Ecto neural progenitor cell (in vitro differentiated cells): ENCODE measurements at places on chromosomes 3 and 15.

DNA sequence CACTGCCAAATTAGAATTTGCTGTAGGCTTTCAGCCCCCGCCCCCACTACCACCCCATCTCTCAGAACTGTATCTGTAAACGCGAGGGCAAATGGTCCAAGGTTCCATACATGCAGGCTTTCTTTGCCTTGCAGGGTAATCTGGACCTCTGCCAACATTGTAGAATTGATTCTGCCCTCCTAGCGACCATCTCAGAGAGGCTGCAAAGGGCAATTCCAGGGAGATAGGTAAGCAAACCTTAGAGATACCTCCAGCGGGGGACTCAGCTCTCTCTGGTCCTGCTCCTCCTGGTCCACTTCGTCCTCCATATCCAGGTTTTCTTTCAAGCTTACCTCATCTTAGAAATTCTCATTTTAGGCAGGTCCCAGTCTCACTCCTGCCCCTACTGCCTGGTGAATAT, 64.4 kb downstream of the SLMAP start:
- DNase-seq, result no peak

DNA sequence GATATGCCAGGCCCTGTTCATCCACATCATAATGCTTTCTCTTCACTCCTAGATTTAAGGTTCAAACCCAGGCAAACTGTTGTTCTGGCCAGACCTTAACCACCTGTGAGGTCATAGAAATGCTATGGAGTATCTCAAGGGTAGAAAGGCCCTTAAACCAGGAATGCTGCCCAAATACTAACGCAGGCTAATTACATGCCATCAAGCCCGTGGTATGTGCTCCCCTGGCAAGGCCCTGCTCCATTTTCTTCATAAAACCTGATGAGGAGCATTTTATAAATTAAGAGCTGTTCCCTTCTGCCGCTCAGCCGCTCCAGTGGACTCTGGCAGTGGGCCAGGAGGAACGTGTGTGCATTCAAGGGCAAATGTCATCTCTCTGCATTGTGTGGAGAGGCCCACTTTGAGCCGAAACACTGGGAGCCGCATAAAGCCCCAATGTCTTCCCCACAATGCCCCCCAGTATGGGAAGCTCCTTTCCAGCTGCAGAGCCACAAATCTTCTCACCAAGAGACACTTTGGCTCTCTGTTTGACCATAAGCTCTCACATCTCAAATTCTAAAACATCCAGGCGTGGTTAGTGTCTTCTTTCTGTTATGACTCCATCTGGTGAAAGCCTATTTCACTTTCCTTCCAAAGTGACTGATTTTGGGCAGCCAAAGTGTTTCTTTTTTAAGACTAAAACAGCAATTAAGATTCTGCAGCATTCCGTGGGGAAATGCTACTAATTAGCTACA, 210.8 kb upstream of the NR2E3 start:
- DNase-seq, result no peak

DNA sequence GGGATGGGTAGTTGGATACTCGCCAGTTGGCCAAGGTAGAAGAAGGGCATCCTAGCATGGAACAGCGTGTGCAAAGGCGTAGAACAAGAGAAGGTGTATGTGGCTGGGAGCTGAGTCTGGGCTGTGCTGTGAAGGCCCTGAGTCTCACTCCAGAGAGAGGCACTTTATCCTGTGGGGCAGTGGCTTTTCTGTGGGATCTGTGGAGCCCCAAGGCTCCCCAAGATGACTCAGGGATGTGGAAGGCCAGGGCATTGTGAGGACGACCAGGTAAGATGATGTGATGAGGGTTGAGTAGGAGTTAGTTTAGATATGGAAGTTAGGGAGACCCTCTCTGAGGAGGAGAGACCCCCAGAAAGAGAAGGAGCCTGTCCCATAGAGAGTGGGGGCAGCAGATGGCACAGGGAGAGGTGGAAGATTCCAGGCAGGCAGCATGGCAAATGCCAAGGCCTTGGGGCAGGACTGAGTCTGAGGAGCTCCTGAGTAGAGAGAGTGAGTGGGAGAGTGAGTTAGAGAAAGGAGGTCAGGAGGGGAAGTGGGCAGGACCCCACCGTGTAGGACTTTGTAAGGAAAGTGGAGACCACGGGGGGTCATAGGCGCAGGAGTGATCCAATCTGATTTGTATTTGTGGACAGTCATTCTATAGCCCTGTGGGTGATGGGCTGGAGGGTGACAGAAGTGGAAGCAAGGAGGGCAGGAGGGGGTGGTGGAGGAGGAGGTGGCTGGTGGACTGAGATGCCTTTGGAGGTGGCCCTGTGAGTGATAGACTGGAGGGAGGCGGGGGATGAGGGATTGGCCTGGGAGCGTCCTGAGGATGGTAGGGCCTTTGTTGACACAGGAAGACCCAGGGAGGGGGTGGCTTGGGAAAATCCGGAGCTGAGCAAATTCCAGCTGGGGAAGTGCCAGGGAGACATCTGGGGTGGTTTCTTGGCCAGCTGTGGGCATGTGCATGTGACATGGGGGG, 50.3 kb downstream of the FBLN2 start:
- no peak for DNase-seq

GRCh38 chr15:68209735-68210408, 4.7 kb upstream of the CALML4 start:
- DNase-seq, result no peak

DNA sequence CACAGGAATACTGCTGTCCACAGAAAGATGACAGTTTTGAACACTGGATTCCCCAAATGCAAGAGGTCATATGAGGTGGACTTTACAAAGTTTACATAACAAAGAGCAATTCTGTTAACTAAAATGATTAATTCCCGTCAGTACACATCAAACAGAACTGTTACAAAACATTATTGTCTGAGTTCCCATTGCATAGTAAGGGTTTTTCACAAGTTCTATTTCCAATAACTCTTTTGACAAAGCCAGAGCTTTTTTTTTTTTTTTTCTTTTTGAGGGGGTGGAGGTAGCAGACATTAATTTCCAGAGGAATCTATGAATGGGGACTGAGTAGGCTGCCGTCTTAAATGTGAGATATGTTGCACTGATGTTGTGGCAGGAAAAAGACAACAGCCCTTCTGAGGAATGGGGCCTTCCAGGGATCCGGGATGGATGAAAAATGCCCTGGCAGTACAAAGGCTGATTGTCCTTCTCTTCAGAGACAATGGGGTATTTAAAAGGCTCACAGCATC, 178.1 kb upstream of the KBTBD8 start:
- DNase-seq, result no peak

- DNase-seq, result no peak
Observed at GRCh38 chr3:187369089-187369447, 883 bp downstream of the RTP4 start.

- no peak for DNase-seq
Observed at GRCh38 chr3:33919312-33920120, 121.1 kb downstream of the PDCD6IP start.

- DNase-seq, result no peak
Observed at GRCh38 chr3:15330031-15330596, 2.3 kb downstream of the SH3BP5 start.

DNA sequence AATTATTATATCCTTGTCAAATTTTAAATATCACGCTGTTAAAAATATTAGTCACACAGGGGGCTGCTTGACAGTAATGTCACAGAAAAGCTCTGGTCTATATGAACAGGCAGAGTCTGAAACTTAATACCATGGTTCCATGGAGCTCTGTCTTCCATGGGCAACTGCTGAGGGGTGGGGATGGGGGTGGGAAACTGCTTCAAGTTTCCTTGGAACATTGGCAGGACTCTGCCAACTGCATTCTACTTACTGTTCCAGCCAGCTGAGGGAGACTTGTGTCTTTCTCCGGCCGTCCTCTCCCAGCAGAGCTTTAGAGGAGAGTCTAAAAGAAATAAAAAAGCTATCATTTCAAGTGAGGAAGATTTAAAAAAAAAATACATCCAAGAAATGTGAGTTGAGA, 348.7 kb downstream of the ZIC1 start:
- no peak for DNase-seq

- no peak for DNase-seq
Observed at GRCh38 chr3:144433006-144433405, 461.4 kb downstream of the DIPK2A start.

DNA sequence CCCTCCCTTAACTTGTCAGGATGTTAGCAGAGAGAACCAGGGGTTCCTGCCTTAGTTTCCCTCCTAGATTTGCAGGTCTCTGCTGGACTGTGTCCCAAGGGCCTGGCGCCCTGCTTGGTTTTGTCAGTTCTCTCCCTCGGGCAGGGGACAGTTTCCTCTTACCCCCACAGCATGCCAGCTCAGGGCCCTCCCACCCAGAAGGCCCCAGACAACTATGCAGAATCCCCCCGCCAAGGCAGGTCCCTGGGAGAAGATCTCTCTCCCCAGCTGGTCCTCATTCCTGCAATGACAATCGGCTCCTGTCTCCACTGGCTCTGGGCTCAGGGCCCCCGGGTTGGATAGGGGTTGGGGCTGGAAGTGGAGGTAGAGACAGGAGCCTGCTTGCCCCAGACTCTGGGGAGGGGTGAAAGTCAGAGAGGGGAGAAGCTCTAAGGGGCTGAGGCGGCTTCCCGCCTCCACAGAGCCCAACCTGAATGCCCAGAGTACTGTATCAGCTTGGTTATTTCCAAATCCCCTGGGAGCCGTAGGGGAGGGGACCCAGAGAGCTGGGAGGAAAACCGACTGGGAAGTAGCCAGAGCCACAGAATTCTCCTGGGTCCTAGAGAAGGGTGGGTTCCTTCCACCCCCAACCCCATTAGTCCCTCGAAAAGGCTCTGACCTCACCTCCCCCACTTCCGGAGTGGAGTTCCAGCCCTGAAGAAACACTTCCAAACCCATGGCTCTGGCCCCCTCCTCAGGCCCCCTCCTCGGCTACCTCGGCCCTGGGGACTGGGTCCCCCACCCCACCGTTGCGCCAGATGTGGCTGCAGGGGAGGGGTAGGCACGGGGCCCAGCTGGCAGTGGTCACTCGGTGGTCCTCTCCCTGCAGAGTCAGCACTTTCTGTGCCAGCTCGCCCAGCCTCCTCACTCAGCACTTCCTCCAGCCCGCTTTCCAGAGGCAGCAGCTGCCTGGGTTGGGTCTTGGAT, 3.8 kb upstream of the LOXL1 start:
- peak; percentile 65 for DNase-seq

GRCh38 chr3:40653001-40653400, 128.2 kb downstream of the ZNF621 start:
- no peak for DNase-seq

DNA sequence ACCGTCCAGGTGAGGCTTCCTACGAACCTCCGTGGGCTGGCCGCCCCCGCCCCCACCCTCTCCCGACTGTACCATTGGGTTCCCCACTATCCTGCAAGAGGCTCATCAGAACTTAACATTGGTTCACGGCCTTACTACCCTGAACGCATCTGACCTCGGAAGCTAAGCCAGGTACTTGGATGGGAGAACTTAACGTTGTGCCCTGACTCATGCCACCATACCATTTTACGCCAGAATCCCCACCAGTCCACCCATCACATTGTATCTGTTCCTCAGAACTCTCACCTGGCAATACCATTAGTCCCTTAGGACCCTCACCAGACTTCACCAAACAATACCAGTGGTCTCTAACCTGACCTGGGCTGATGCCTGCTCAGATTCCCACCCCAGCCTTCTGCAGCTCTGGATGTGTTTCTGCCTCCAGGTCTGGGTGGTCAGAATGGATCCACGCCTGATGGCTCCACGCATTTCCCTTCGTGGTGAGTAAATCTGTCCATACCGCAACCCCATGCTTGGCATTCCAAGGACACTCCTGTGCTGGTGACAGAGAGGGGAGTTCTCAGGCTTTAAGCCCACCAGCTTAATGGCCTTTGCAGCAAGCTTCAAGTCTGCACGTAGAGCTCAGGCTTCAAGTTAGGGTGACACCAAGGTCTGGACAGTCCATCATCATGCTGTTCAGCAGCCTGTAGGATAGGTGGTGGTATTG, 562 bp downstream of the TCTA start:
- DNase-seq, result no peak

DNA sequence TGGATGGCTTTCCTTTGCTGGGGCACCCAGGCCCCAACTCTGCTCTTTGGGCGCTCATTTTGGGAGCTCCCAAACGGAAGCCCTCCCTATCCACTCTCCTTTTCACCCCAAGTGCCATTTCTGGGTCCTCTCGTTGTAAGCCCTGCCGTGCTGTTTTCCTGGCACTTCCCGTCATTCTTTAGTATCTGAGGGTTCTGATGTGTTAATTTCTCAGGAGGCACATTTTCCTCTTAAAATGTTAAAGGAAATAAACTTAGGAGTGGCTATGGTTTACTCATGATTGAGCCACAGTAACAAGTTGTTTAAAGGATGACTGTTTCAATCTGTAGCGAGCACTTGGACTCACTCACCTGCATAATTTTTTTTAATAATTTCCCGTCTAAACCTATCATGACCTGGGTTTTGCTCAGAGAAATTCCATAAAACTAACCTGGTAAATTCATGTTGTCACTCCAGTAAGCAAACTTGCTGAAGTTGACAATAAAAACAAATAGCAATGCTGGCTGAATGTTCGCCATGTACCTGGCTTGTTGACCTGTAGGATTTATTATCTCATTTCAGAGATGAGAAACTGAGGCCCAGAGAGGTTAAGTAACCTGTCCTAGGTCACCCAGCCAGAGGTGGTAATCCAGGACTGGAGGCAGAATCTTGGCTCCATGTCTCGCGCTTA, 10.6 kb downstream of the ALDH1A3 start:
- DNase-seq, result no peak

DNA sequence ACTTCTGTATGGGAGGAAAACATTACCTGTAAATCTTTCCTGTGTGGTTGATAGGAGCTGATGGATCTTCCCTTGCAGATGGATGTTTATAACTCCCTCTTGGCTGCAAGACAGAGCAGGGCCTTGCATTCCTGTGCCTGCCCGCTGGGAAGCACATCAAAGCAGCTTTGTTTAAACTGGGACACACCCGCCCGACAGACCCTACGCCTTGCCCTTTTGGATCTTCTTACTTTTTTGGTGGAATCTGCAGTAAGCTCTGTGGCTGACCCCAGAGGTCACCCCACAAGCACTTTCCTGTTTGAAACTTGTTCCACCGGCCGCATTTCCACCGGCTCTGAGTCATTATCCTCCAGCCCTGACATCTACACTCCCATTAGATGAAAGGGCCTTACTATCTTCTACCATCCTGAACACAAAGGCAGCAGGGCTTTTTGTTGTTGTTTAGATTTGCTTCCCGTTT, 244.1 kb upstream of the STT3B start:
- peak; percentile 86 for DNase-seq
